Gastrocnemius medialis (tissue), 4 donors: ENCODE measurements at places on chromosomes 5 and 9. TPM values are rescaled to one million over a fixed set of nuclear protein-coding genes. Genes with fewer than 3 reads are reported as not detected.

Gene GRXCR2
- not detected for total RNA-seq

Gene PDGFRB
- total RNA-seq: 55.7 TPM

Gene GFI1B
- not detected for total RNA-seq

Gene VLDLR
- 15.9 TPM for total RNA-seq

Gene FOXD4
- 0.15 TPM for total RNA-seq

Gene HAVCR1
- not detected for total RNA-seq

Gene SLC36A2
- 22.9 TPM for total RNA-seq

Gene INSL4
- not detected for total RNA-seq

DNA sequence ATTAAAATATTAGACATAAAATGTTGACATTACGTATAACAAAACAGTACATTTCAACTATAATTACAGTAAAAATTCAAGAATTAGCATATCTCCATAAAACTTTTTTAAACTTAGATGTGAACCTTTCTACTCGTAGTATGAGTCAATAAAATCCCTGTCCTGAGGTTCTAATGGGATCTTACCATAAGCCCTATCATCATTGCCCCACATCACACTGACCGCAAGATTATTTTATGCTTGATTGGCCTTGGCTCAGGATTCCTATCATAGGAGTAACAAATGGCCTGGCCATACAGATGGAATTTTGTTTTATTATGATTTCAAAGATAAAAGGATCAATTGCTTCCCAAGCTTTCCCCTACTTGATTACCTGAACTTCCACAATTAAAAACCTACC is 238.3 kb downstream of the MEF2C start:
- no peak overlapping the region for H3K27ac ChIP-seq
- H3K36me3 ChIP-seq: no peaks in the 10 kb centered on the region
- H3K4me3 ChIP-seq: no peak overlapping the region
- DNase-seq: no peak

GRCh38 chr5:1594357-1595106 is 70.8 kb upstream of the LPCAT1 start:
- H3K36me3 ChIP-seq: no peaks in the 10 kb centered on the region
- H3K27ac ChIP-seq: peak overlapping the region; percentile 27
- H3K4me1 ChIP-seq: no peaks in the 10 kb centered on the region
- no peaks in the 10 kb centered on the region for H3K27me3 ChIP-seq

GRCh38 chr9:128969491-128969890 is 22.0 kb downstream of the NUP188 start:
- no peaks in the 10 kb centered on the region for H3K4me1 ChIP-seq
- H3K4me3 ChIP-seq: no peak overlapping the region
- no peak for DNase-seq
- H3K36me3 ChIP-seq: peaks cover 70% of the 10 kb centered on the region
- no peak overlapping the region for H3K27ac ChIP-seq
- no peaks in the 10 kb centered on the region for H3K27me3 ChIP-seq

DNA sequence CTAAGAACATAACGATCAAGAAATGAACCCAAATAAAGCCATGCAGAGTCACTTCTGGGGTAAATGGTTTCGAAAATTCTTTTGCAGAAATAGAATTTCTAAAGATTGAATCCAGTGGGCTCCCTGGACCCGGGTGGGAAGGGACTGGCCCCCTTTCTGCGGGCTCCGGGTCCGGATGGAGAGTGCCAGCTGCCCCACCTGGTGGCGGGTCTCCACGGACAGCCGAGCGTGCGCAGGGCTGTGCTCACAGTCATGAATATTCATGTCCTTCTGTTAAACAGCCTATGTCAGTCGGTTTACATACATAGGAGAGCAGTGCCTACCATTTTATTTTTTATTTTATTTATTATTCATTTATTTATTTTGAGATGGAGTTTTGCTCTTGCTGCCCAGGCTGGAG is 4.7 kb upstream of the PPP1R26 start:
- peaks cover 26% of the 10 kb centered on the region for H3K27me3 ChIP-seq
- H3K27ac ChIP-seq: no peak overlapping the region
- DNase-seq: no peak
- no peak overlapping the region for H3K4me3 ChIP-seq
- H3K4me1 ChIP-seq: no peaks in the 10 kb centered on the region

GRCh38 chr5:148923023-148923422 is 96.6 kb downstream of the ADRB2 start:
- H3K4me1 ChIP-seq: peaks cover 20% of the 10 kb centered on the region
- no peak overlapping the region for H3K4me3 ChIP-seq
- no peak for DNase-seq
- H3K36me3 ChIP-seq: no peaks in the 10 kb centered on the region
- H3K27ac ChIP-seq: no peak overlapping the region
- H3K27me3 ChIP-seq: no peaks in the 10 kb centered on the region

- no peak for DNase-seq
- peaks cover 7% of the 10 kb centered on the region for H3K4me1 ChIP-seq
- H3K27ac ChIP-seq: no peak overlapping the region
- H3K36me3 ChIP-seq: no peaks in the 10 kb centered on the region
- no peak overlapping the region for H3K4me3 ChIP-seq
These were observed 138.5 kb downstream of the DCP2 start for GRCh38 chr5:113115061-113115460.

GRCh38 chr9:31605164-31605563 is 779.3 kb upstream of the ACO1 start:
- H3K4me3 ChIP-seq: no peak overlapping the region
- H3K27me3 ChIP-seq: no peaks in the 10 kb centered on the region
- no peaks in the 10 kb centered on the region for H3K36me3 ChIP-seq
- H3K27ac ChIP-seq: no peak overlapping the region
- DNase-seq: no peak
- peaks cover 4% of the 10 kb centered on the region for H3K4me1 ChIP-seq

DNA sequence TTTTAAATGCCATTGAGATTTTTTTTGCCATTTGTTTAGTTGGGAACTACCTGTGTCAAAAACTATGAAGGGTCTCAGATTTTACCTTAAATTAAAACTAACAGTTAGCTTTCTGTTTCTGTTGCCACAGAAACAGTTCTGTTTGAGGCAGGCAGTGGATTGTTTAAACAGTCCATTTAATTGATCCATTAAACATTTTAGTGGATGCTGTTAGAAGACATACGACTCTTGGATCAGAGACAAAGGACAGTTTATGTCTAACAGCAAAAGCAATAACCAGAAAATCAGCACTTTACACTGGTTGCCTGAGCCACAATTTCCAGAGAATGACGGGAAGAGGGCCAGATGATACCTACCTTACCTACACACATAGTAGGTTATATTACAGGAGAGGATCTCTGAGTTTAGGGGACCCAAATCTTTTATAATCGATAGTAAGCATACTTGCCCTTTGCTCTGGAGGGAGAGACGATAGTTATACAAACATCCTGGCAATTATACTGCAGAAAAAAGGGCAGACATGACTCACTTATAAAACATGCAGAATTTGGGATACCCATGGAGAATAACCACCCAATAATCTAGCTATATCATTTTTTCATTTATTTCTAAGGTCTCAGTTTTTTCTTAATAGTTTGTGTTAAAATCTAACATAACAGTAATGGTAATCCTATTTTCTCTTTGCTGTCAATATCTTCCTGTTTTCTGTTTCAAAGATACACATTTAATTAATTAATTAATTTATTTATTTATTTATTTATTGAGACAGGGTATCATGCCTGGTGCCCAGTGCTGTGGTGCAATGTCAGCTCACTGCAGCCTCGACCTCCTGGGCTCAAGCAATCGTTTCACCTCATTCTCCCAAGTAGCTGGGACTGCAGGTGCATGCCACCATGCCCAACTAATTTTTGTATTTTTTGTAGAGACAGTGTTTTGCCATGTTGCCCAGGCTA is 136.7 kb upstream of the TNFAIP8 start:
- H3K4me3 ChIP-seq: no peak overlapping the region
- no peaks in the 10 kb centered on the region for H3K4me1 ChIP-seq
- peaks cover 14% of the 10 kb centered on the region for H3K36me3 ChIP-seq
- no peaks in the 10 kb centered on the region for H3K27me3 ChIP-seq
- no peak for DNase-seq
- no peak overlapping the region for H3K27ac ChIP-seq

GRCh38 chr5:119795768-119796167 is 166.4 kb downstream of the FAM170A start:
- H3K27ac ChIP-seq: no peak overlapping the region
- DNase-seq: no peak
- H3K4me1 ChIP-seq: no peaks in the 10 kb centered on the region
- H3K36me3 ChIP-seq: no peaks in the 10 kb centered on the region

GRCh38 chr9:72557549-72557948 is 36.1 kb downstream of the TMC1 start:
- H3K4me3 ChIP-seq: no peak overlapping the region
- no peaks in the 10 kb centered on the region for H3K4me1 ChIP-seq
- peak; percentile 32 for DNase-seq
- H3K27ac ChIP-seq: no peak overlapping the region
- no peaks in the 10 kb centered on the region for H3K27me3 ChIP-seq

DNA sequence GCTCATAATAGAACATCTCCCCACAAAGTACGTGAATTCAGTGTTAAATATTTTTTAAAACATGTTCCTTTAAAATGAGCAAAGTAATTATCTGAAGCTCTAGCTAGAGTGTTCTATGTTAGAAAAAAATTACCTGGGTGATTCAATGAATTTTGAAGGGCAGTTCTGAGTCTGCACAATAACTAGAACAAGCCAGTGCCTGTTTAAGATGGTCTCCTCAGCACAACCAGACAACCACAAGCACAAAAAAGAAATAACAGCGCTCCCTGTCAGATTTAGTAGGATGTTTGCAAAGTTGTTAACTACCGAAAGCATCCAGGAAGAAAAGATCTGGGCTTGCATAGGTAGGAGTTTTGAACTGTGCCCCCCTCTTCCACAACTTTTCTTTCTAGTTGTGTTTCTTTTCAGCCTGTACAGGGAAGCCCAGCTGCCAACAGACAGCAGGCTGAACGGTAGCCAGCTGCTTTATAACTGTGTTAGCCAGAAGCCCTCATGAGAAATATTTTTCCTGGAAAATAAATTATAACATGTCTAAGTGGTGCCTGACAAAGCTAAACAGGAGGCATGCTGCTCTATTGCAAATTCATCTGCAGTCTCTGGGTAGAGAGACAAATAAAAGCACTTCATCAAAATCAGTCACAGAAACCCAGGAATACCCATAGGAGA is 1026.9 kb downstream of the MAT2B start:
- no peaks in the 10 kb centered on the region for H3K36me3 ChIP-seq
- H3K27ac ChIP-seq: no peak overlapping the region
- H3K27me3 ChIP-seq: no peaks in the 10 kb centered on the region
- H3K4me3 ChIP-seq: no peak overlapping the region
- no peaks in the 10 kb centered on the region for H3K4me1 ChIP-seq

- H3K36me3 ChIP-seq: no peaks in the 10 kb centered on the region
- H3K27ac ChIP-seq: no peak overlapping the region
- no peak overlapping the region for H3K4me3 ChIP-seq
- DNase-seq: no peak
- no peaks in the 10 kb centered on the region for H3K27me3 ChIP-seq
- peaks cover 35% of the 10 kb centered on the region for H3K4me1 ChIP-seq
These were observed 27.4 kb upstream of the FAM120AOS start for GRCh38 chr9:93480728-93481324.

DNA sequence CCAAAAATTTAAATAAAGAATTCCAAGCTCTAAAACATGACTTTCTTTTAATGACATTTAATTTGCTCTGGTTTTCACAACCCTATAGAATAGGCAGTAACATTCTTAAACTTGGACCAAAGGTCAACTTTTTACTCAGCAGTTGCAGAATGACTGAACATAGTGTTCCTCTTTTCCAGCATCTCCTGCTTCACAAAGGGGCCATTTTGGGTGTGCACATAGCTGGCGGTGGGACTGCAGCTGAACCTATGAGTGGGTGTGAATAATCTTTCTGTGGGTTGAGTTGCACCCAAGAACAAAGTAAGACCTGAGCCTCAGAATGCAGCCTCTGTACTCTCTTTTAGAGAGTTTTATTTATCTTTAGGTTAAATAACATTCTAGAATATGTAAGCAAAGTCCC is 96.9 kb upstream of the HAPLN1 start:
- H3K4me3 ChIP-seq: no peak overlapping the region
- no peaks in the 10 kb centered on the region for H3K4me1 ChIP-seq
- no peaks in the 10 kb centered on the region for H3K27me3 ChIP-seq
- H3K27ac ChIP-seq: no peak overlapping the region

DNA sequence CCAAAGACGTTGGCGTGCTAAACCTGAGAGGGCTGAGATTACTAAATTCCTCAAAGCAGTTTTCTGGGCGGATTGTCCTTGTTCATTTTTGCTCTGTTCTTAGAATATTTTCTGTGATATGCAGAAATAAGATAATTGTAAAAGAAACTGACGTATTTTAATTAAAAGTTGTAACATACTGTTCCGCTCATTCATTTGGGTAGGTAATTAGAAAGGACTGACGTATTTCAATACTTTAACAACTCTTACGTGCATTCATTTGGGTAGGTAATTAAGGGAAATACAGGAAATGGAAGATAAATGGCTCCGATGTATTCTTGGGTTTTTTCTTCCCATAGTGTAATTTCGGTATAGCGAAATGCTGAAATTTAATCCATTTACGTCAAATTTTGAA is 1.1 kb downstream of the OSTF1 start:
- no peak for DNase-seq
- no peaks in the 10 kb centered on the region for H3K4me1 ChIP-seq
- no peaks in the 10 kb centered on the region for H3K27me3 ChIP-seq
- peak overlapping the region; percentile 99 for H3K27ac ChIP-seq
- no peaks in the 10 kb centered on the region for H3K36me3 ChIP-seq

DNA sequence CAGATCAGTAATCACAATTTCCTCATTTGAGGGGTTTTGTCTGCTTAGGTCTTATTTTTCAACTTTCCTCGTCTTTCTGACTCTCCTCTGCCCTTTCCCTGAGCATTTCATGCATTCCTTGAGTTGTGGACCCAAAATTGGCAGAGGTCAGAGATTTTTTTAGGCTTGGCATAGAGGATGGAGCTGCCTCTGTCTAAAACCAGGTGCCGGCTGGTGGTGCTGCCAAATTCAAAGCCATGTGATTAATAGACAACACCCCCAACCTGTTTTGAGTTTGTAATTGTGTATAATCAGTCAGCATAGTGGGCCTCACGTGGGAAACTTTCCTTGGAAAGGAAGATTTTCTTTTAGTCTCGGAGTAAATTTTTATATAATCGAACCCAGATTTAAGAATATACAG is 39.6 kb downstream of the TJP2 start:
- H3K4me3 ChIP-seq: no peak overlapping the region
- H3K27me3 ChIP-seq: no peaks in the 10 kb centered on the region
- peaks cover 7% of the 10 kb centered on the region for H3K4me1 ChIP-seq
- no peak overlapping the region for H3K27ac ChIP-seq

GRCh38 chr9:111039231-111039906 is 1.1 kb upstream of the LPAR1 start:
- peak overlapping the region; percentile 57 for H3K4me3 ChIP-seq
- peak overlapping the region; percentile 64 for H3K27ac ChIP-seq
- H3K36me3 ChIP-seq: no peaks in the 10 kb centered on the region
- no peak for DNase-seq
- H3K4me1 ChIP-seq: no peaks in the 10 kb centered on the region
- H3K27me3 ChIP-seq: peaks cover 32% of the 10 kb centered on the region
